Left forelimb (tissue), 1 donor: ENCODE measurements at places on chromosomes 11 and 22.
A peak's percentile ranks its signal among the peaks of the same experiment; 100 is the strongest.

DNA sequence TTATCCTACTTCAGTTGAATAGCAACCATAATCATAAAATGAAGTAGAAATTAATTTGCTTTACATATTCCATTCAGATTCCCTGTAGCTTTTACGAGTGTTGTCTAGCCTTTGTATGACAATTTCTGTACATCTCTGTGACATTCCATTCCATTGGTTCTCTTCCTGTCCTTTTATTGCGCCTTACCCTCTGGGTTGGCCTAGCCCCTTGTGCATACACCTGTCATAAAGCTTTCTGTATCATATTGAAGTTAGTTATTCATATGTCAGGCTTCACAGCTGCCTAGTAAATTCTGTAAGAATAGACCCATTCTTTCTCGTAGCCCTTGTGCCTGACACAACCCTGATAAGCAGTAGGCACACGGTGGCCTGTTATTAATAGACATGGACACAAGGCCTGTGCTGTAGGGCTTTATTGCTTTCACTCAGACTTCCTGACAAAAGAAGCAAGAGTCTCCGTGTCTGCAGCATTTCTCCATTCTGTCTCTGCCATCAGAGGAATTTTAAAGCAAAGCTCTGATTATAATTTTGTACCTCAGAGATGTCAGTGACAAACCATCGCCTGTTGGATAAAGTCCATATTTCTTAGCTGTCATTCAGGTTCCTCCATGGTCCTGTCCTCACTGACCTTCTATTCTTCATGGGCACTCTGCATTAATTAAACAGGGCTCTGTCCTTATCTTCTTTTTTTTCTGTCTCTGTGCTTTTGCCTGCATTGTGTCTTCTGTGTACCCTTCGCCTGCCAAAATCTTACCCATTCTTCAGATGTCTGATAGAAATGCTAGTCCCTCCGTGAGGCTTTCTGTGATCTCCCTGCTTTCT is 49.4 kb downstream of the BID start:
- no peak for DNase-seq

DNA sequence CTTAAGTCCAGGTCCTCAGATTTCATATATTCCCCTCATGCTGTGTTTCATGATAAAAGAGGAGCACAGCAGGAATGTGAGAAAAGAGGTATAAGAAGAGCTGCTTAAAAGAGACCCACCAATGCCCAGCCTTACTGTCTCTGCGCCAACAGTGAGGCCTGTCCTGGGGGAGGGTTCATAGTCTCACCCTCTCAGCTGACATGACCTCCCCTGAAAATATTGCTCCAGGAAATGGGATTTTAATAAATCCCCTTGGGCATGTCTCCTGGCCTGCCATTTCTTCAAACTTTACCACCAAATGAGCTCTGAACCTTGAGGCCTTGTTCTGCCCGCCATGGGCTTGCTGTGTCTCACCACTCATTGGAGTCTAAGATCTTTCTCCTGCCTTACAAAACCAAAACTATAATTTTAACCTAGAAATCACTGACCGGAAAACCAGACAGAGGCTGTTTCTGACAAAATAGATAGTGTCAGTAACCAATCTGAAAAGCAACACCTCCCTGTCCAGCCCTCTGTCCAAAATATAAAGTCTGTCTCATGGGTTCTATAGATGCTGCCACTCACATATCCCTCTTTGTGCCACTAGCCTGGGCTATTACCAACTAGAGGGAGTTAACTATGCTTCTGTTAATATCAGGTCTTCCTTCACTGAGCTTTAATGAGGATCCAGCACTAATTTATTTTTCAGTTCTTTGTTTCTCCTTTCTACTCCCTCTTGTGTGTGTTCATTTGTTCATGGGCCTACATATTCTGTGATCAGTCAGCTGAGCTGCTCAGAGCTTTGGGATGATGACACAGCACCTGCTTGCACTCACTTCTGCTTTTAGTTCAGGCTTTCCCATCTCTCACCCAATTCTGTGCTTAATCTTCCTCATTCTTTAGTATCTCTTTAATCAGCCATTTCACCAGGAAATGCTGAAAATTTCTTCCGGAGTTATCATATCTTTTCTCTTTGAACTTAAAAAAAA is at the start of gene OR2AG2:
Gene OR2AG2 (minus strand): TSS at position 51 of the 968 bp plus-strand sequence. CDS start 3,019 bp downstream, outside the sequence.
- DNase-seq, result no peak

GRCh38 chr11:118206391-118207031 is 18.3 kb downstream of the JAML start:
- no peak for DNase-seq

DNA sequence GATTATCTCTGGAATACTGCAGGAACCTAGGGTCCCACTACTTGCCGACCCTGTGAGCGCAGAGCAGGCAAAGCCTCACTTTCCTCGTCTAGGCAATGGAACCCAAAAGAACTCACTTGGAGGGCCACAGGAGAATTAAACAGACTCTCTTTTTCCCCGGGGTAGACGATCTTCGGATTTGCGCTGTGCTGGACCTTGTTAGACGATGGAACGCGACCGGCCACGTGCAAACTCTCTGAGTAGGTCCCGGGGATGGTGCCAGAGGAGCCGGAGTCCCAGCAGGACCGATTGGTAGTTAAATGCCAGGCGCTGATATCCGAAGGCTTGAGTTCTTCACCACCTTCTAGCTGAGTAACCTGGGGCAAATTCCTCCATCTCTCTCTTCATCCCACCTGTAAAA is 1.0 kb upstream of the SLC1A2 start:
- no peak for DNase-seq

- peak; percentile 82 for DNase-seq
Measured at GRCh38 chr22:37187891-37188761, at the start of gene C1QTNF6. C1QTNF6 (minus strand) TSS chr22:37188247; CDS start chr22:37188213, 34 bp downstream.

- DNase-seq, result no peak
Measured at GRCh38 chr11:15053191-15053685, 20.2 kb upstream of the CALCB start.

DNA sequence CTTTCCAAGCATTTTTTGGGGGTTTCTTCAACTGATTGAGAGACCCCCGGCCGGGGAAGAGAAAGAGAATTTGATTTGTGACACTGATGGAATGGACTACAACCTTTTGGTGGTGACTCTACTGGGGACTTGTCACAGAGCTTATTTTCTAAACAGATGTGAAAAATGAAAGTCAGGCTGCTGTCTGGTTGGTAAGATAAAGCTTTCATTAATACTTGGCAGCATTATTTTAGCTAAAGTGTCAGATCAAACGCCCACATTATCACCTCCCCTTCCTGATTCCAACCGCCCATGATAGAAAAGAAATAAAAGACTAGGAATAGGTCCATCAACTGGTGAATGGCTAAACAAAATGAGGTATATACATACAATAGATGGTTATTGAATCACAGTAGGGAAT is 45.6 kb upstream of the EHF start:
- no peak for DNase-seq

DNA sequence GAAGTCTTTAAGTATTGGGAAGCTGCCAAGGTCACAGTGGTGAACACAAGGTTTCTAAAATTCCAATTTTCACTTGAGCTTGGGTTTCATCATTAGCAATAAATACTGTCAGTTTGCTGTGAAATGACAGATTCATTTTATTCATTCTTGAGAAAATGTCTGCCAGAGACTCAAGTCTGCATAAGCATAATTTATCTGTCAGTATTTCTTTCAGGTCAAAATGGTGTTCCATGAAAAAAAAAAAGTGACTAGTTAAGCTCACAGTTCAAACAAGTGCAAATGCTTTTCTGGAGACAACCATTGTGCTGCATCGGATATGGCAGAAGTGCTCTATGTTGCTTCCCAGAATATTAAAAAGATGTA is 8.1 kb upstream of the GDPD5 start:
- DNase-seq, result no peak

- DNase-seq, result no peak
Measured at GRCh38 chr11:4577761-4578160, 3.8 kb upstream of the OR52I2 start.
